ENCODE measurements at places on chromosomes 3 and 15.

GRCh38 chr3:123085932-123086627 lies 19.3 kb downstream of the PDIA5 start:
- no peak for DNase-seq

- no peak for DNase-seq
Observed at GRCh38 chr3:167736264-167736787, 805 bp downstream of the SERPINI1 start.

- DNase-seq: peak; percentile 68
Observed at GRCh38 chr15:73560501-73561117, 72.6 kb downstream of the NPTN start.

DNA sequence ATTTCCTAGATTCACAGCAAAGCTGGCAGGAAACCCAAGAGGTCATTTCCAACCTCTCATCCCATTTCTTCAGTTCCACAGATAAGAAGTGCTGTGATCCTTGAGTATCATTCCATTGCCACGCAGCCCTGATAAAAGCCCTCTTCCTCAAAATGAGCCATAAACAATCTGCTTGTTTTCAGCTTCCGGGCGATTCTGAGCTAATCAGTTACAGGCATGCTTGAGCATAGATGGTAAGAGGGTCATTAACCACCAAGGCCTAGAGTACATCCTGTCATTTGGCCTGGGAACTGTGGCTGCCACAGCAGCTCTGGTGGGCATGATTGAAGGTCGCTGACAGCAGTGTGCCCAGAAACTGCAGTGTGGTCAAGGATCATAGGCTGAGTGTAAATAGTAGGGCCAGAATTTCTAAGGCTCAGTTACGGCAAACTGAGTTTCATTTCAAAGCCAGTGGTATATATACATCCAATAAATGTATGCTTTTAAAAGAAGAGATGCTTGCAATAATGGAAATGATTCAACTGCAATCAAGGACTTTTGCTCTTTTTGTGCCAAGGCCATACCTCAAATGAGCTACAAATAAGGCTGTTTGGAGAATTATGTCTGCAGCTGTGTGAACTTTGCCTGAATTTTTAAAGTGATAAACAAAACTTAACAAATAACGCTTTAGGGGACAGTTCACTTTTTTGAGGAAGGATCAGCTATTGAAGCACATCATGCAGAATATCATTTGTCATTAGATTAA lies 47.3 kb downstream of the P3H2 start:
- DNase-seq: no peak

GRCh38 chr3:142000325-142000870 lies 124.0 kb downstream of the ATP1B3 start:
- no peak for DNase-seq

DNA sequence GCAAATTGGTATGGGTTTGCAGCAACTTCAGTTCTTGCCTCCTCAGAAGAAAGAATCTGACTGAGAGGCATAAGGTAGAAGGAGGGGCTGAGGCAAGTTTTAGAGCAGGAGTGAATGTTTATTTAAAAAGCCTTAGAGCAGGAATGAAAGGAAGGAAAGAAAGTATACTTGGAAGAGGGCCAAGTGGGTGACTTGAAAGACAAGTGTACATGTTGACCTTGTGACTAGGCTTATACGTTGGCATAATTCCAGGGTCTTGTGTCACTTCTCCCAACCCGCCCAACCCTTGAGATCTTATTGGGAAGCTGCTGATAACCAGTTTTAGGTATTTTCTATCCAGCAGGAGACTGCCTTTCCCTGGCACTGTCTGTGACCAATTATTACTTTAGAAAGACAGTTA lies 436.9 kb upstream of the ZNF717 start:
- no peak for DNase-seq

- no peak for DNase-seq
Observed at GRCh38 chr15:50261981-50262380, 3.5 kb downstream of the HDC start.

- no peak for DNase-seq
Observed at GRCh38 chr15:29734917-29735572, 87.2 kb downstream of the TJP1 start.

- DNase-seq: no peak
Observed at GRCh38 chr3:42226470-42227425, 39.2 kb downstream of the CCK start.

DNA sequence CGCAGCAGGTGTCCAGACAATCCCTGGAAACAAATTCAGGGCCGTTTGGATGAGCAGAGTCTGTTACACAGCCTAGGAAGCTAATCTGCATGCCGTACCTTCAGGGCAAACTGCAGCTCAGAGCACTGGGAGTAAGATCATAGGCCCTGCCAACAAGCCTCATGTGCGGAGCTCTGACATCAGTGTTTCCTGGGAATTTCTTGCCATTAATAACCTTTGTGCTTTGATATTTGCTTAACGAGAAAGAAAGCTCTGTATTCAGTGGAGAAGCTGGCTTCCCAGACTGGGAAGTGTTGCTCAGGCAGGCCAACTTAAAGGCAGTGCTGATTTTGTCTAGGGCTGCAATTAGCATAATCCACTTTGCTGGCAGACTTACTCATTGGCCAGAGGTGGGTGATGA lies 116.1 kb upstream of the KLHL25 start:
- no peak for DNase-seq

DNA sequence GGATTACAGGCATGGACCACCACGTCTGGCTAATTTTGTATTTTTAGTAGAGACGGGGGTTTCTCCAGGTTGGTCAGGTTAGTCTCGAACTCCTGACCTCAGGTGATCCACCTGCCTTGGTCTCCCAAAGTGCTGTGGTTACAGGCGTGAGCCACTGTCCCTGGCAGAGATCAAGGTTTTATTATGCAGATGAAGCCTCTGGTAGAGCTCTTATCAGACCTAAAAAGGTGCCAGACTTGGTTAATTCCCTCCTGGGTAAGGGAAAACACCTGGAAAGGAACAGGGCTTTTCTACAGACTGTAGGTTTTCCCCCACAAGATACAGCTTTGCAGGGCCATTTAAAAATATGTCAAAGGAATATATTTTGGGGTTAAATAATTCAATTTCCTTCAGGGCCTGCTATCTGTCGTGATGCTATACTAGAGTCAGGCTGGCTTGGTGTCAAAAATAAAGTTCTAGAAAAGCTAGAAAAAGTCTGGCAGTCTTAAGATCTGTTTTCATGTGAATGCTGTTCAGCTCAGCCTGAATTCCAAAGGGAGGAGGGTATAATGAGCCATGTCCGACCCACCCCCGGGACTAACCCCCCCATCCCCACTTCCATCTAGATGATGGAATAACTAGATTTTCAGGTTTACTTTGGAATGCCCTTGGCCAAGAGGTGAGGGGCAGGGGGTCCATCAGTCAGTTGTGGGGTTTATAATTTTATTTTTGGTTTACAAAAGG lies 1.9 kb upstream of the BLOC1S6 start:
- no peak for DNase-seq

DNA sequence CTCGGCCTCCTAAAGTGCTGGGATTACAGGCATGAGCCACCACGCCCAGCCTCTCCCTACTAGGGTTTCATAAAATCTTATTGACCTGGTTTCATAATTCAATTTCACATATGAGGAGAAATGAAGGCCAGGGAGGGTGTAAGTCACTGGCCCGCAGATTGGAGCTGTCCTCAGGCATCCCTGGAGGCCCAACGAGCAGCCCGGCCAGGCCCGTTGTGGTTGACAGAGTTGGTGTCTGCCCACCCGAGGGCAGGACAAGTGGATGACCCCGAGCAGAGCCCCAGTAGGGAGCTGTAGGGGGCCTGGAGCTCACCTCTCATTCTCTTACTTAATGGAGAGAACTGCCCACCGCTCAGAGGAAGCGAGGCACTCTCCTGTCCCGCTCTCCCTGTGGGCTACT lies 78.9 kb downstream of the CPN2 start:
- DNase-seq: no peak

DNA sequence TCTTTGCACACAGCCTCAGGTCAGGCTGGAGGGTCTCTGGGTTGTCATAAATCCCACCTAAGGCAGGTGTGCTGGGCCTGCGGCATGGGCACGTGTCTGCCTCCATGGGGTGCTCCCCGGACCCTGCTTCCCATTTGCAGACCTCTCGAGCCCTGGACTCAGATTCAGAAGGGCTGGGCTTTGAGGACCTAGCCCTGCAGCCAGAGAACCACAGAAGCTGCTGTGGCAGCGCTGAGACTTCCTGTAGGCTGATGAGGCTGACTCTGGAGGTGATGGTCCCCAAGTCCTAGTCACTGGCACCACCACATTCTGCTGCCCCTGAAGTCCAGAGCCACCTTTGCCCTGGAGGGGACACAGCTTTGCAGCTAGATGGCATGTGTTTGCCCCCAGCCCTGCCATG lies 156.4 kb downstream of the LRRC28 start:
- DNase-seq: no peak

- no peak for DNase-seq
Observed at GRCh38 chr3:134104031-134104430, 74.3 kb upstream of the SLCO2A1 start.

- peak; percentile 95 for DNase-seq
Observed at GRCh38 chr3:12303993-12304392, 15.1 kb downstream of the PPARG start.

GRCh38 chr3:25007974-25008658 lies 419.9 kb upstream of the RARB start:
- no peak for DNase-seq

- DNase-seq: no peak
Observed at GRCh38 chr3:100103558-100104441, 10.5 kb downstream of the FILIP1L start.

GRCh38 chr3:175413926-175414325 lies 554.8 kb downstream of the NAALADL2 start:
- DNase-seq: no peak

DNA sequence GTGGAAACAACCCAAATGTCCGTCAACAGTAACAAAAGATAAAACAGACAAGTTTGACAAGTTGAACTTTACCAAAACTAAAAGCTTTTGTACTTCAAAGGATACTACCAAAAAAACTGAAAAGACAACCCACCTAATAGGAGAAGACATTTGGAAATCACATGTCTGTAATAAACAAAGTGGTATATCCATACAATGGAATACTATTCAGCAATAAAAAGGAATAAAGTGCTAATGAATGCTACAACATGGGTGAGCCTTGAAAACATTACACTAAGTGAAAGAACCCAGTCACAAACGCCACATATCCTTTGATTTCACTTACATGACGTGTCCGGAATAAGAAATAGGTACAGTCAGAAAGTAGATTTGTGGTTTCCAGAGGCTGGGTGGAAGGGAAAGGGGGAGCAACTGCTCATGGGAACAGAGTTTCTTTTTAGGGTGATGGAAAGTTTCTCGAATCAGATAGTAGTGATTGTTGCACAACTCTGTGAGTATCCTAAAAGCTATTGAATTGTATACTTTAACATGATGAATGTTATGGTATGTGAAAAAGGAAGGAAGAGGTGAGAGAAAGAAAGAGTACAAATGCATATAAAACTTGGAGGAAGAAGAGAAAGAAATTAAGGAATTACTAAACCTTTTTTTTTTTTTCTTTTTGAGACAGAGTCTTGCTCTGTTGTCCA lies 72.7 kb upstream of the ABHD2 start:
- no peak for DNase-seq

DNA sequence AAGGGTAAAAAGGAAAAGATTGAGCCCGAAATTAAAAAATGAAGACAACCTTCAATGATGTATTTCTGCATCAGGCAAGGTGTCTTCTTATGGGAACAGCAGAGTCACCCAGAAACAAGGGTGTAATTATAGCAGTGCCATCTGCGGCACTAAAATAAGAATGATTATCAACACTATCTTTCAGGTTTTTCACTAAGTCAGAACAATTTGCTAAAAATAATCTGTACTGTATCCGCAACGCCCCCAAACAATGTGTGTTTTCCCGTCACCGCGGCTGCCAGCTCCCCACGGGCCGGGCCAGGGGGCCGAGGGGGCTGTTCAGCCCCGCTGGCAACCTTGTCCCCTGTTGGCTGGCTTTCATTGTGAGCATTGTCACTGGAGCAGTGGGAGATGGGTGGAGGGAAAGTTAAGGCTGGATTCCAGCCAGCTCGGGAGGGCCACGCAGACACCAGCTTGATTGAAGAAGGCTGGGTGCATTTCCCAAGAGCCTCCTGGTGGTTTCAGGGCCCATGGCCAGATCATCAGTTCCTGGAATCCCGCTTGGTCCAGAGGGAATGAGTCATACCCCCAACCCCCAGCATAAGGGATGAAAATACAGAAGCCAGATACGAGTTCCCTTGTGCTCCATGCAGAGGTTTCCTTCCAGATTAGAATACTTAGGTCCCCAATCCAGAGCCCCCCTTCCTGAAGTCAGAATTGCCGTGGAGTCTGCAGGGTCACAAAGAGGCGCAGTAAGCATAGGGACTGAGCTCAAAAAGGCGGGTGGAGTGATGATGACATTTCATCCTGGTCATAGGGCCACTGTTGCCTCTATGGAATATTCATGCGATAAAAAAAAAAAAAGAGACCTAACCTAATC lies 90.2 kb upstream of the KLF13 start:
- peak; percentile 85 for DNase-seq

- no peak for DNase-seq
Observed at GRCh38 chr15:46309914-46310313, 675.1 kb downstream of the SQOR start.

GRCh38 chr3:51975852-51976549 lies 1.1 kb downstream of the ABHD14A start:
- peak; percentile 58 for DNase-seq

- no peak for DNase-seq
Observed at GRCh38 chr3:124243177-124243859, 251.4 kb upstream of the ROPN1 start.

DNA sequence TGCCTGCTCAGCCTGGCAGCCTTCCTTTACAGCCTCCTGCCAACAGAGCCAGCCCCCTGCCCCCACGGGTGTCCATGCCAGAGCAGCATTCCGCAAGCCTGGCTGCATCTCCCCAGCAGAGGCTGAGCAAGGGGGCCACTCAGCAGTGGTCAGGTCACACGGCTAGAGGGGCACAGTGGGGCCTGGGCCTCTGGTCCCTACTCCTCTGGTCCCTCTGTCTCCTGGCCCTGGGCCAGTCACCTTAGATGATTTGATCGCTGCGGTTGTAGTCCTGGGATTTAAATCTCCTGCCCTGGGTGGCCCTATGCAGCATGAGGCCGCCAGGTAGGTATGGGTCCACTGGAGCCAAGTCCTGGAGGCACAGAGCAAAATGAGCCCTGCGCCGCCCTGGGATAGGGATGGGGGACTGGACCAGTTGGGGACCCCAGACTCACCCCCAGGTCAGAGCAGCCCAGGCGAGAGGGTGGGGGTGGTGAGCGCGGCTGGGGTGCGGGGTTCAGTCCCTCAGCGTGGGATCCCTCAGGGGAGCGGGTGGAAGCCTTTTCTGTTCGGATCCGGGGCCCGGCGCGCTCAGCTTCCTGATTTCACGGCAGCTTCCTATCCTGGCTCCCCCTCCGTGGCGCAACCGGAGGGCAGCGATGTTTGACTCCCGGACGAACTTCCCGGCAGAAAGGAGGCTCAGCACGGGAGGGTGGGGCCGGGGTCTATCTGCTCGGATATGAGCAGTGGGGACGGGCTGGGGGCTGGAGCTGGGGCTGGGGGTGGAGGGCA lies at the start of gene ZBTB47:
Gene ZBTB47, plus strand, starts transcription at position 138 of the 771 bp plus-strand sequence. CDS start 4,659 bp downstream, outside the sequence.
- DNase-seq: peak; percentile 64
